ENCODE measurements at places on chromosomes 4 and X. TPM values are rescaled to one million over a fixed set of nuclear protein-coding genes. Genes with fewer than 3 reads are reported as not detected.

The SPANXB1 gene
- not detected for total RNA-seq

The SSX2B gene
- total RNA-seq = not detected

- no peak overlapping the region for H3K4me3 ChIP-seq
- no peak overlapping the region for H3K27ac ChIP-seq
- no peaks in the 10 kb centered on the region for H3K27me3 ChIP-seq
- H3K36me3 ChIP-seq = no peaks in the 10 kb centered on the region
- no peaks in the 10 kb centered on the region for H3K4me1 ChIP-seq
Measured at GRCh38 chr4:34293459-34293858, 1950.9 kb downstream of the ARAP2 start.

DNA sequence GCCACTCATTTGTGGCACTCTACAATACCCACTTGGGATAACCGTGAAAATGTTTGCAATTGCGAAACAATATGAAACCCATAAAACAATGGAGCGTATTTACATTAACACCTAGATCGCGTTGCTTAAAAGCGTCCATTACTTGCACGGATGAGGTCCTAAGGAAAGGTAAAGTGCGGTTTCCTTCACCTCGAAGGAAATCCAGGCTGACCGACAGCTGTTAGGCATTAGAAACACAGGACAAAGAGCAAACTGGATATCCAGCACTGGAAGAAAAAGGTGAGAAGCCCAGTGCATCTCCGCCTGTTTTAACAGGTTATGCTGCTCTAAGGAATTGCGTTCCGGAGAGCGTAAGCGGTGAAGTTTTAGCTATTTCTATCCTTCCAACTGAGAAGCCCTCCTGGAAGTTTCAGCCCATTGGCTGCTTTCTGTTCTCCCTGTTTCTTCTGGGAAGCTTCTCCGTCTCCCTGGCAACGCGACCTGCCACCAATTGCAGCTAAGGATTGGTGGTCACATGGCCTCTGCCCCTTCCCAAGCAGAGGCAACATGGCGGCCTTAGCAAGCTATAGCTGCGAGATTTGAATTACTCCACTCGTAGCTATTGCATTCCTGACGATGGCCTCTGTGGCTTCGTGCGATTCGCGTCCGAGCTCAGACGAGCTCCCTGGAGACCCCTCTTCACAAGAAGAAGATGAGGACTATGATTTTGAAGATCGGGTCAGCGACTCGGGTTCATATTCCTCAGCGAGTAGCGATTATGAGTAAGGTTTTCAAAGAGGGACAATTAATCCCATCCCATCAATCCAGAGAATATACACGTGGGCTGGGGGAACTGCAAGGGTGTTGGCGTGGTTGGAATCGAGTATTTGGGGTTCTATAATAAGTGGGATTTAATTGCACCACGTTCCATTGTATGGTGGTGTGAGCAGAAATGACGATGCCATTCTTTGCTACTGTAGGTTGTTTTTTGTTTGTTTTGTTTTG lies at the start of gene INTU:
INTU (plus strand) TSS at position 538 of the 984 bp plus-strand sequence; CDS start at position 616, 78 bp downstream.
- DNase-seq = peak; percentile 97
- peaks cover 2% of the 10 kb centered on the region for H3K4me1 ChIP-seq
- H3K27me3 ChIP-seq = no peaks in the 10 kb centered on the region
- peak within 1 kb of the TSS; percentile 48 for H3K27ac ChIP-seq
- peak within 1 kb of the TSS; percentile 69 for H3K4me3 ChIP-seq

DNA sequence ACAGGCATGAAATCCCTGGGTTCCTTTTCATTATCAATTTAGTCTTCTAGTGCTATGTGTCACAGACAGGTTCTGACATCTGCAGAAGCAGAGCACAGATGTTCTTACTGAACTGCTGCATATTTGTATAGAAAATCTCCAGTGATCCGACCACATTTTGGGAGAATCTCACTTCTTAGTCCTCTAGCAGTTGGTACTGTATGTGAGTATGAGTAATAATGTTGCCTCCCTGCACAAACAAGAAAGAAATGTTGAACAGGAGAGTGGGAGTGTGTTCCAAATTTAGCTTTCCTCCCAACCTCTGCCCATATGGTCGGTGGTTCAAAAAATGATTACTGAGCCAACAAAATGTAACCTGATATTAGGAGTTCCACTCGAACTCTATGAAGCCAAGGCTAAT lies 165.3 kb upstream of the GPC4 start:
- peaks cover 15% of the 10 kb centered on the region for H3K27me3 ChIP-seq
- no peaks in the 10 kb centered on the region for H3K36me3 ChIP-seq
- H3K4me1 ChIP-seq = no peaks in the 10 kb centered on the region
- H3K4me3 ChIP-seq = no peak overlapping the region
- no peak for DNase-seq
